Coronary artery (tissue), 2 donors: ENCODE measurements at places on chromosomes 6 and 20.

DNA sequence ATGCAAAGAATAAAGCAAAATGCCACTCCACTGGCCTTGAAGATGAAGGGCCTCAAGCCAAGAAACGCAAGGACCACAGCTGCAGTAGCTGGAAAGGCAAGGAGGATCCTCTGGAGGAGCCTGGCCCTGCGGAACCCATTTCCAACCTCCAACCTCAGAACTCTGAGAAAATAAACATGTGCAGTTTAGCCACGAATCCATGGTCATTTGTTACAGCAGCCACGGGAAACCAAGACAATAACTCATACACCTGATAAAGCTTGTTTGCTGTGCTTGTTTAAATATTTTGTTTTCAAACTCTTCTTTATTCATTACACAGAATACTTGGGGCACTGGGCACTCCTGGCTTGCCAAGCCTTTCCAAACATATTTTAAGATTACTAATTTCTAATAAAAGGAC lies 10.4 kb downstream of the SERPINB6 start:
- no peak for DNase-seq

DNA sequence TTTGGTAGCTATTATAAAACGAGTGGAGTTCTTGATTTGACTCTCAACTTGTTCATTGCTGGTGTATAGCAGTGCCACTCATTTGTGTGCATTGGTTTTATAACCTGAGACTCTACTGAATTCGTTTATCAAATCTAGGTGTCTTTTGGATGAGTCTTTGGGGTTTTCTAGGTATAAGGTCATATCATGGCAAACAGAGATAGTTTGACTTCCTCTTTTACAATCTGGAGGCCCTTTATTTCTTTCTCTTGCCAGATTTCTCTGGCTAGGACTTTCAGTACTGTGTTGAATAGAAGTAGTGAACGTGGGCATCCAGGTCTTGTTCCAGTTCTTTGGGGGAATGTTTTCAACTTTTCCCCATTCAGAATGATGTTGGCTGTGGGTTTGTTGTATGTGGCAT lies 38.8 kb downstream of the SUMO4 start:
- DNase-seq = no peak

- no peak for DNase-seq
Observed at GRCh38 chr6:164928728-164929407, 380.5 kb downstream of the C6orf118 start.

- DNase-seq = no peak
Observed at GRCh38 chr6:73369563-73369962, at the start of gene OOEP. TSS of gene OOEP (minus strand) at chr6:73369897. CDS start at chr6:73369792, 105 bp downstream.

DNA sequence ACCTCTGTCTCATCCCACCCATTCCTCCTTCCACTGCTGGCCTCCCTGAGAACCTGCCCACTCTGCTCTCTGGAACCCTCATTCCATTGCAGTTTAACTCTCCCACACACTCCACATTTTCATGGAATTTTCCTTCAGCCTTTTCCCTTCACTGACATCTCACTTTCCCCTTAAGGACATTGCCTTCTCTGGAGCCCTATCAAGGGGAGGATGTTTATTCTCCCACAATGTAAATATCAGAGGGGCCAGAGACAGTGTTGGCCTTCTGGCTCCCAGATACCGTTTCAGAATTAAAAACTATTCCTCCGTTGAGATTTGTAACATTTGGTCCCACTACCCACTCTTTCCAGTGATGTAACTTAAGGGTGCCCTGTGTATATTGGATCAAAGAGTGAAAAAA lies 199.5 kb upstream of the KCNK16 start:
- DNase-seq = no peak

DNA sequence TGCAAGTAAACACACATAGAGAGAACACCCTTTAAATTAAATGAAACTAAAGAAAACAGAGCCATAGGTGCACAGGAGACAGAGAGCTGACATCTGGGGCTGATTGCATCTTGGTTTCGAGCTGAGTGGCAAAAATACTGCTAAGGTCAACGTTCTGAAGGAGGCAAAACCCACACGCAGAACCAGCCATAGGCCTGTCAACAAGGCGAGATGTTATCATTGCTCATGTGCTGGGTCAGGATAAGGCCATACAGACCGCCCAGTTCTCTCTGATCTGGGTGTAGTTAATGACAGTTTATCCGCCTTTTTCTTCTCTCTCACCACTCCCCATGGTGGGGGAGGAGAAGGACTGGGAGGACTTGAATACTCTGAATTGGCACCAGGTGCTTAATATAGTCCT lies 4.5 kb upstream of the FAM110A start:
- no peak for DNase-seq

GRCh38 chr6:3747100-3747737 lies 4.3 kb downstream of the PXDC1 start:
- no peak for DNase-seq

GRCh38 chr6:161215876-161216615 lies 57.8 kb downstream of the AGPAT4 start:
- no peak for DNase-seq

DNA sequence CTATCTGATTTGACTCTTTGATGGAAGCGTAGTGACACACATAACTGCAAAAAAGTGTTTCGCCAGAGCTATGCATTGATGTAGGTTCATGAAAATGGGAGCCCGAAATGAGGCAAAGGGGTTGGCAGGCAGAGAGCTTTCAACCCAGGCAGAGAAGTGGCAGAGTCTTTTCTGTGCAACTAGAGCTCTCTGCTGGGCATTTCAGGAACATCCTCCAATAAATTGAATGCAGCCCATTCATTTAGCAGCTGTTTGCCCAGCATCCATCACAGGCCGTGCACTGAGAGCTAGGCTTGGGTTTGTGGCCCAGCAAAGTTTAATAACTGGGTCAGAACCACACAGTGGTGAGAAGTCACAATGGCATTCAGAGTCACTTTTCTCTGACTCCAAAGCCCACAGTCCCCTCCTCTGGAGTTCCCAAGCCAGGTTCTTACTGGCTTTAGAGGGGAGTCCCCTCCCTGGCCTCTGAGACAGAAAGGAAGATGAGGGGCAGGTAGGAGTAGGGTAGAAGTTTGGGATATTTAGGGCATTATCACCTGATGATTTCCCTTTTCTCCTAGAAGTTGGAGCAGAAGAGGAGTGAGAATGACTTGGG lies 31.8 kb upstream of the ELMO2 start:
- DNase-seq = no peak

GRCh38 chr6:15628499-15629131 lies 34.2 kb downstream of the DTNBP1 start:
- no peak for DNase-seq

- peak; percentile 84 for DNase-seq
Observed at GRCh38 chr6:121780325-121781321, 345.2 kb downstream of the GJA1 start.

GRCh38 chr6:4809999-4810918 lies 34.1 kb downstream of the CDYL start:
- no peak for DNase-seq

DNA sequence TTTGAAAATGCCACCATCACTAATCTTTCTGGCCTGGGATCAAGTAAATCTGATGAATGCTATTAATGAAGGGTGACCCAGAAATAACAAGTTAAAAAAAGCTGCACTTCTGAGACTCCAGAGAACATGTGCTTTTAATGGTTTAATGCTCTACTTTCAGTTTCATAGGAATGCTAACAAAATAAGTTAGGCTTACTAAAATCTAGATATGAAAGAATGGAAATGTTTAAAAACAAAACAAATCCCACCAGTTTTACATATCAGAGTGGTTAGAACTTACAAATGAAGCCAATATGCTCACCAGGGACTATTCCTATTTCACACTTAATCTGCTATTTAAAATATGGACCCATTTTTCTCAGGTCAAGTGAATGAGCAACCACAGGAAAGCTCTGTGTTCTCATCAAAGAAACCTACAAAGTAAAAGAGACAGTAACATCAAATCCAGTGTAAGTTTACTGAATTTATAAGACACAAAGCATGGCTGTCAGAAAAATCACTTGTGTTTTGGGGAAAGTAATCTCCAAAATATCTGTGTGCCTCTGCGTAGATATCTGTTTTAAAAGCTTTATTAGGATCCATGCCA lies 40.3 kb downstream of the FYN start:
- DNase-seq = no peak

DNA sequence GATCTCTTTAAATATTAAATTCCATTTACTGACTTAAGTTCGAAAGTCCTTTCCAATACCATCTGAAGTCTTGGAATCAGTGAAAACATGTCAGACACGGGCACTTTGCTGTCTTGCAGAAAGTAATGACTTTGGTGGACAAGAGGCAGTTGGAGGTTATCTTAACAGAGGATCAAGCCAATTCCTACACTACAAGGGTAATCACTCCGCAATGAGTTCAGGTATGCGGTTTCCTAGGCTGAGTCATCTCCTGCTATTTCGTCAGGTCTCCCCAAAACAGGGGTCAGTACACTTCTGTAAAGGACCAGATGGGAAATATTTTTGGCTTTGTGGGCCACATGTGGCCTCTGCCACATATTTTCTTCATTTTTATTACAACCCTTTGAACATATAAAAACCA lies 656.6 kb downstream of the KIF16B start:
- DNase-seq = no peak

- DNase-seq = no peak
Observed at GRCh38 chr6:105522626-105523322, 119.9 kb upstream of the PREP start.

DNA sequence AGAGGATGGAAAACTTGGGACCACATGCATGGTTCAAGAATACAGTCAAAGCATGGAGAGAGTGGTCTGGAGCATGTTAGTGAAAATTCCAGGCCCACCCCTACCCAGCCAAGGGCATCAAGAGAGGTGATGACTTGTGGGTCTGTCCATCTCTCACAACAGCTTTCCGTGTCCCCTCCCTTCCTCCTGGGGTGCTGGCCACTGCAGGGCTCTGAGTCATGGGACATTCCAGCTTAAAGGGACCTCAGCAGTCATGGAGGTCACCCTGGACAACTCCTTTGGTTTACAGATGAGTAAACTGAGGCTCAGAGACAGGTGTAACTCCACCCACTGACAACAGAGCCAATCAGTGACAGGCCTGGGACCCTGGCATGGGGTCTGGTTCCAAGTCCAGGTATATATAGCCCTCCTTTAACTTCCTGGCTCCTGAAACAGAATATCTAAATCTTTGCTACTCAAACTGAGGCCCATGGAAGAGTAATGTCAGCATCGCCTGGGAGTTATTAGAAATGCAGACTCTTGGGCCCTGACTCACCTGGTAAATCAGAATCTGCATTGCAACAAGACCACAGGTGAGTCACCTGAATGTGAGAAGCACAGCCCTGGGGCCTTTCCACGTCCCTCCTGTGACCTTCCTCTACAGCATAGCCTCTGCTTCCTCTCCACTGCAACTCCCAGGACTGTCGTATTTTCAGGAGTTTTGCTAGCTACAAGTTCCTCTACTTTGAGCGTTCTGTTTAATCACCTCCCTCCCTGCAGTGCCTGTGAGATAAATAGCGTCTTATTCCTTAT lies 170.2 kb downstream of the ZDHHC14 start:
- peak; percentile 40 for DNase-seq

- peak; percentile 67 for DNase-seq
Observed at GRCh38 chr6:169847901-169848311, 96.5 kb downstream of the ERMARD start.

GRCh38 chr20:3745686-3746173 lies 13.2 kb downstream of the HSPA12B start:
- DNase-seq = no peak

- no peak for DNase-seq
Observed at GRCh38 chr6:156598855-156599180, 178.4 kb upstream of the ARID1B start.

DNA sequence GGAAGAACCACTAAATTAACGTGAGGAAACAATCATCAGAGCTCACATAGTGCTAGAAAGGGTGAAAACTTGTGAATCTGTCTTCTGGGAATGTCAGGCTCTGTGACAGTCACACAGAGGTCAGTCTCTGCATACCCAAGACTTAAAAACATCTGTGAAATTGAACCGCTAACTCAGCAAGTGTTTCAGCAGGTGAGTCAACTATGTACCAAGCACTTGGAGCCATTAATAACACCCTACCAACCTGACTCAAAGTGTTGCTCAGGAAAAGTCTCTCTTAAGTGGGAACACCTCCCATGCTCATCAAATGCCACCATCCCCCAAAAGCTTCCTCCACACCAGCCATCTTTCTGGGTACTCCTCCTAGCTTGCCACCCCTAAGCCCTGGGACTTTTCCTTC lies 92.3 kb upstream of the CARMIL1 start:
- no peak for DNase-seq

- no peak for DNase-seq
Observed at GRCh38 chr6:57250348-57250747, 28.2 kb upstream of the RAB23 start.

DNA sequence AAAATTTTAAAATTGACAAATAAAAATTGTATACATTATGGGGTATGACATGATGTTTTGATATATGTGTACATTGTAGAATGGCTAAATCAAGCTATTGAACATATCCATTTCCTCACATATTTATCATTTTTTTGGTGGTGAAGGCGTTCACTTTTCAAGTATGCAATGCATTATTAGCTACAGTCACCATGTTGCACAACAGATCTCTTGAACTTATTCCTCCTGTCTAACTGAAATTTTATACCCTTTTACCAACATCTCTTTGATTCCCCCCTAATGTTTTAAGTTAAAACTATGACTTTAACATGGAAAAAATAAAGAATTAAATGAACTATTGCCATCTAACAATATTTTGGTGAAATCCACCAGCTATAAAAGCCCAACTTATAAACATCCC lies 65.2 kb upstream of the UST start:
- no peak for DNase-seq
